Sigmoid colon (tissue), 7 donors: ENCODE measurements at places on chromosomes 7 and 10.

GRCh38 chr7:94969434-94970084 is 62.2 kb downstream of the PPP1R9A start:
- DNase-seq, result no peak

- DNase-seq, result peak; percentile 58
These were observed 116.9 kb downstream of the WDR37 start for GRCh38 chr10:1173091-1173490.

GRCh38 chr10:58859526-58859925 is 316.9 kb upstream of the PHYHIPL start:
- DNase-seq, result no peak

DNA sequence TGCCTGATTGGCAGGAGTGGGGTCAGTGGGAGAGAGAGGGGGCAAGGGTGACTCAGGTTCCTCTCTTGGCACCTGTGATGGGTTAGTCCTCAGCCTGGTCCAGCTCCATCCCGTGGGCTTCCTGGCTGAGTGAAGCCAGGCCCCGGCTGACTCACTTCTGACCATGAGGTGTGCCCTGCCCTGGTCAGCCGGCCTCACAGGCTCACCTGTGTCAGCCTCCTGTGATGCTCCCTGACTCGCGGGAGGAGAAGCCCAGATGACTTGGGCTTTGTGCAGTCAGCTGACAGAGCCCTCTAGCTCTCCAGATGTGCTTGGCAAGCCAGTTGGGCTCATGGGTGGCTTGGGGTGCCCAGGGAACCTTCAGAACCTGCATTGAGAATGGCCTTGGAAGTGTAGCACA is 16.0 kb upstream of the PPIF start:
- no peak for DNase-seq

DNA sequence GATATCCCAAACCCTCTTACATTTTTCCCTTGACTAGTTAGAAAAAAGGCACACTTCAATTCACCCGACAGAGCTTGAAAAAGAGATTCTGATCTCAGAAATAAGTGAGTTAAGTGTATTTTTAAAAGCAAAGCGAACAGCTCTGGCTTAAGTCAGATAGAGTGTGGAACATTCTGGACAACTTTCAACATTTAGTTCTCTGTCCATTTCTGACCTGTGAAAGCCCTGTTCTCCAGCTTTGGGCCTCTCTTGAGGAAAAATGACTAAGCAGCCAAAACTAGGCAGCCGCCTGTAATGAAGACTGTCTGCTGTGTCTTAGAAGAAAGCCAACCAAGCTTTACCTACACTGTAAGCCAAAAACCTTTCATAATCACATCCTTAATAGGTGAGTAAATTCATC is 50.5 kb downstream of the CDK6 start:
- DNase-seq, result peak; percentile 70

- DNase-seq, result no peak
These were observed 196.8 kb downstream of the PPP1R3A start for GRCh38 chr7:113722006-113722405.

GRCh38 chr7:77318019-77318418 is 98.1 kb downstream of the GSAP start:
- no peak for DNase-seq

GRCh38 chr7:85328456-85328998 is 141.7 kb upstream of the SEMA3D start:
- no peak for DNase-seq

DNA sequence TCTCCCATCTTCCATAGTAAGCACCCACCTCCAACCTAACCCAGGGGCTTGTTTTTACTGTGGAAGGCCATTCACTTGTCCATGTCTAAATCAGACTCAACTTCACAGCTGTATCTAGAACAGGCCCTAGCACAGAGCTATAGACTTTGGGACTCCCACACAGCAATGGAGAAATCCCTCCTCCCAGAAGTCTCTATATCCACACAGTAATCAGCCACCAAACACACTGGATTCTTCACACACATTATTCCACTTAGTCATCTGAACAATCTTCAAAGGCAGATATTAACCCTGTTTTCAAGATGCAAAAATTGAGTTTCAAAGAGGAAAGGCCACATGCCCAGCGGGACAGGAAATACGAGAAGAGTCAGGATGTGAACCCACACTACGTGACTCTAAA is 81.8 kb downstream of the MALSU1 start:
- no peak for DNase-seq

GRCh38 chr10:93874309-93875031 is 19.3 kb upstream of the SLC35G1 start:
- no peak for DNase-seq

- peak; percentile 57 for DNase-seq
These were observed 7.9 kb downstream of the KNDC1 start for GRCh38 chr10:133167693-133168616.

DNA sequence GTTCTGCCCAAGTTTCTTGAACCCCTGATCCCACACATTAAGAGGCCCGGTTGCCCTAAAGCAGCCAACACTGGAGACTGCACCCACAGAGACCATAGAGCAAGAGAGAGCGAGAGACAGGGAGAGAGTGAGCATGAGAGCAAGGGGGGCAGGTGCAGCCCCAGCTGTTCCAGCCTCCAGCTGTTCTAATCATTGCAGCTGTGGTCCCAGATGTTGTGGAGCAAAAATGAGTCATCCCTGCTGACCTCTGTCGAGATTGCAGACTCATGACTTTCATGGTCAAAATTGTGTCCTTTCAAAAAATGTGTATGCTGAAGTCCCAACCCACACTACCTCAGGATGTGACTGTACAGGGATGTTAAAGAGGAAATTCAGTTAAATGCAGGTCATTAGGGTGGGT is 143.9 kb upstream of the FRMD4A start:
- no peak for DNase-seq

GRCh38 chr7:132770055-132770454 is 193.8 kb upstream of the PLXNA4 start:
- DNase-seq, result no peak

DNA sequence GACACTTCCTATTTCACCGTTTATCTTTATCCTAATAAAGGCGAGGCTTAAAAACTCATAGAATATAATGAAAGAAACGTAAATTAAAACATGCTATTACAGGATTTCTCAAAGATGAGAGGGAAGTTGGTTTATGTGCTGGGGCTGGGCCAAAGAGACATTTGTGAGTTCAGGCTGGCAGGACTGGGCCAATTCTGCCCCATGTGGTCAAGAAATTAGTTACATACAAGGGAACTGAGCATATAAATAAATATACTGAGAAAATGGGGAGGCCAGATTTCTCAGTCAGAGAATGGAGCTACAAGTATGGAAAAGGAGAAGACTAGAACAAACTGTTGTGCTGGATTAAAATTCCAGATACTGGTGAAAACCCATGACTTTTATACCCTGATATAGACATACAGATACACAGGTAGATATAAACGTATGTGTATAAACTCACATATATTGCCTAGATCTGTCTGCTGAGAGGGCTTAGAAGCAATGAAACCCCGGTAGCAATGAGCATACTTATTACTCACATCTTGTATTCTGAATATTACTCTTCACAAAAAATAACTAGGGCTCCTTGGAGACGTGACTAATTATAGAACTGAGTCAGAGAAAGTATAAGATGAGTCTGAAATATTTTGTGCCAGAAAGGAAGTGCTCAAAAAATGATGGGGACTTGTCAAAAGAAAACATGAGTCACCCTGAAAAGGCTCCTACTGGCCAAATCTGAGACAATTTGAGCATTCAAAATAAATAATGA is 155.7 kb upstream of the FGFR2 start:
- no peak for DNase-seq

- DNase-seq, result no peak
These were observed 49.0 kb upstream of the ABI1 start for GRCh38 chr10:26909753-26910152.

DNA sequence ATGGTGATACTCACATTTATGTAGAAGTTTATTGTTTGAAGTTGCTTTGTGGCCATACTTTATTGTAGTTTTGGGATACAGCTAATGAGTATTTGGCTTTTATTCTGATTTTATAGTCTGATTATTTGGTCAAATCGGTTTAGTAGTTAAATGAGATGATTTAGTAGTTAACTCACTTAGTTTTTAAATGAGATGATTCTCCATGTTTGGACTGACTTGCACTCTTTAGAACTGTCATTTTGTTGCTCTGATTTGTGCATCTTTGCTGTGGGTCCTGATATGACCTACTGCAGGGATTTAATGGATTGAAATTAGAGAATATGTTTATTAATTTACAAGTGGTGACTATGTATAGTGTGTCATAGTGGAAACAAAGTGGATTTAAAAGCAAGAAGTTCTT is 44.2 kb downstream of the EXOC4 start:
- no peak for DNase-seq

DNA sequence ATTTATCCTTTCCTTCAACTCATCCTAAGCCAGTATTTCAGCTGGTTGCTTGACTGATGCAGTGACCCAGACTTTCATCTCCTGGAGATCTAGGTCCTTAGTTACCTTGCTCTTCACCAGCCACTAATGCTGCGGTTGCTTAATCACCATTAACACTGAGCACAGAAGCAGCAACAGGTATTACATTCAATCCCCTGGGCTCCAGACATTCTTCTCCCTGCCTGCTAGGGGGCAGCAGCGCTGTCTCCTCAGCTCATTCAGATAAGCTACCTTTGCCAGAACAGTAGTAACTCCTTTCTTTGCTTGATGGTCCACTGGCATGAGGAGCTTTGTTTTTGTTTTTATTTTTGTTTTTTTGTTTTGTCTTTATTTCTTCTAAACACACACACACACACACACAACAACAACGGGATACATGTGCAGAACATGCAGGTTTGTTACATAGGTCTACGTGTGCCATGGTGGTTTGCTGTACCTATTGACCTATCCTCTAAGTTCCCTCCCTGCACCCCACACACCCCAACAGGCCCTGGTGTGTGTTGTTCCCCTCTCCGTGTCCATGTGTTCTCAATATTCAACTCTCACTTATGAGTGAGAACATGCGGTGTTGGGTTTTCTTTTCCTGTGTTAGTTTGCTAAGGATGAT is 1043.2 kb upstream of the C7orf33 start:
- DNase-seq, result no peak

GRCh38 chr10:78449554-78449953 is 415.9 kb downstream of the RPS24 start:
- DNase-seq, result no peak

DNA sequence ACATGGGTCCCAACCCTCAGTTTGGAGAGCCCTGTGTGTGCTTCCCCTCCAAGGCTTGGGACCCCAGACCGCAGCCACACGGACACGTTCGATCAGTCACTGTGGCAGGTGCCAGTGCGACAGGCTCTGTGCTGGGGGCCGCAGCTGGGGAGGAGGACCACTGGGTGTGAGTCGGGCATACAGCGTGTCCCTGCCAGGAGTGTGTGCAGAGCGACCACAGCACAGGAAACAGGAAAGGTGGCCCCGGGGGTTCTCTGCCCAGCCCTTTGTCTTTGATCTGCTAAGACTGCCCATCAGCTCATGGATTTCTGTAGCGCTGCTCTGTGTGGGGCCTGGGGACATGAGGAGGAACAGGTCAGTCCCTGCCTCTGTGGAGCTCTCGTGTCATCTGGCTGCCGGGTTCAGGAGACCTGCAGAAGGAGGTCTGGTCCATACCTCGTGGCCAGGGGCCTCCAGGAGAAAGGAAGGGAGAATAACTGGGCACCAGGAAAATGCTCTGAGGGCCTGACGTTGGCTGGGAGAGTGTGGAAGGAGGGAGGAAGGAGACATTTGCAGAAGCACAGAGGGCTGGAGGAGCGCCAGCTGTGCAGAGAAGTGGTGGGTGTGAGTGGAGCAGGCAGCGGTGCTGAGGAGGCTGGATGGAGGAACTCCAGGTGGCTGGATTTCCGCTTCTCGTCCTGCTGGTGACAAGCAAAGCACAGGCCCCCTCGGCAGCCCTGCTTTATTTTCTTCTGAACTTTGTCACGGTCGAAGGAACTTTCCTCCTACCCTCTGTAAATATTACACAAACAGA is 4.1 kb downstream of the NUDT1 start:
- DNase-seq, result no peak

GRCh38 chr10:79090134-79090803 is 21.5 kb downstream of the ZMIZ1 start:
- no peak for DNase-seq

DNA sequence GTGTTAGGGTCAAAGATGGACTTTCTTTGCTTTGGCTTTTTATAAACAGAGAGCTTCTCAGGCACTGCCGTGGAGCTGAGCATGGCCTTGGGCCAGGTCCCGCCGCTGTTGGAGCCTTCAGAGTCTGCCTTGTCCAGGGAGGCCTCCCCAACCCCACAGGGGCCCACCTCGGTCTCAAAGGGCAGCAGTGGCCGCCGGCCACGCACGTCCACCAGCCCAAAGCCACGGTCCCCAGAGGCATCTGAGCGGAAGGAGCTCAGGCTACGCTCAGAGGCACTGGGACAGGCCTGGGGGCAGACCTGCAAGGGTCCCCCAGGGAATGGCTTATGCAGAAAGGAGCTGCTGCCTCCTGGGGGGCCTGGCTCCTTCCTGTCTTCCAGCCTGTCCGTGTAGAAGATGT is 105.0 kb downstream of the DLG5 start:
- DNase-seq, result no peak

- peak; percentile 51 for DNase-seq
These were observed 505.6 kb downstream of the RPS24 start for GRCh38 chr10:78539247-78539766.

DNA sequence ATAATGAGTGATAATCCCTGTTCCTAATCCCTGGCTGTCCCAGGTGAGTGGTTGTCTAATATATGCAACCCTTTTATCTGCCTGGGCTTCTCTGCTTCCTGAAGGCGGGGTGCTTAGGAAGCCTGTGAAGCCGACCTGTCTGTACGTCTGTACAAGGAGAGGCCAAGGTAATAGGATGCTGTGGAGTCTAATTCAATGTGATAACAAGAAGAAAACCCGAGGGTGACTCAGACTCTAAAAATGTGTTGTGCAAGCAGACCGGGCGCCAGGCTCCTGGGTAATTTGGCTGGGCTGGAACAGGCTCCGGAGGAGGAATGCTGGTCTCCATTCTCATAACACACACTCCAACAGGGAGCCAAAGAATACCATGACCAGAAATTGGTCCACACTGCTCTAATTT is 43.6 kb downstream of the THNSL1 start:
- no peak for DNase-seq

GRCh38 chr10:107437921-107438320 is 273.4 kb upstream of the SORCS1 start:
- no peak for DNase-seq

DNA sequence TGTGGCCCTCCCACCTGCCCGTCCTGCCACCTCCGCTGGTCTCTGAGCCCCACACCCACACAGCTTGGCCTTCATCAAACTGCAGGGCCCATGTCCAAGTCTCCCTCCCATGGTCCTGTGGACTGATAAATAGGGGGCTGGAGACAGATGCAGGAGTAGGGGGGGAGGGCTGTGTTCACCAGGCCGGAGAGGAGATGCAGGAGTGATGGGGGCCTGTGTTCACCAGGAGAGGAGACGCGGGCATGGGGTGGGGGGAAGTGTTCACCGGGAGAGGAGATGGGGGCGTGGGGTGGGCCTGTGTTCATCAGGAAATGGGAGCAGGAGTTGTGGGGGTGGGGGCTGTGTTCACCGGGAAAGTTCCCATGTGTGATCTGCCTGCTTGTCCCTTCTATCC is 37.0 kb downstream of the JAKMIP3 start:
- peak; percentile 50 for DNase-seq

DNA sequence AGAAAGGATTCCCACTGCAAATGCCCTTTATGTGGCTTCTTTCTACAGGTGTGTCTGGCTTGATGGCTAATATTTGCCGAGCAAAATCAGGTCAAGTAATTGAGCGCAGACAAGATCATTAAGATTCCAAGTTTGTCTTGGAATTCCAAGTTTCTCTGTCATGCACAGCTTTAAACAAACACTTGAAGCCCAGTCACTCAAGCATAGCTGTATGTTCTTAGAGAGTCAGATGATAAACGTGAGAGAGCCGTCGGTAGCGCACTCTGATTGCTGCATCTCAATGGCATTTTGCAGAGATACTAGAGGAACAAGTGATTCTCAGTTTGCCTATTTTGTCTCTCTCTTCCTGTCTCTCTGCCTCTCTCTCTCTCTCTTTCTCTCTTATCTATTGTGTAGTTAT is 658 bp downstream of the DMBT1 start:
- DNase-seq, result no peak
